ENCODE measurements at places on chromosomes 13 and 19.

DNA sequence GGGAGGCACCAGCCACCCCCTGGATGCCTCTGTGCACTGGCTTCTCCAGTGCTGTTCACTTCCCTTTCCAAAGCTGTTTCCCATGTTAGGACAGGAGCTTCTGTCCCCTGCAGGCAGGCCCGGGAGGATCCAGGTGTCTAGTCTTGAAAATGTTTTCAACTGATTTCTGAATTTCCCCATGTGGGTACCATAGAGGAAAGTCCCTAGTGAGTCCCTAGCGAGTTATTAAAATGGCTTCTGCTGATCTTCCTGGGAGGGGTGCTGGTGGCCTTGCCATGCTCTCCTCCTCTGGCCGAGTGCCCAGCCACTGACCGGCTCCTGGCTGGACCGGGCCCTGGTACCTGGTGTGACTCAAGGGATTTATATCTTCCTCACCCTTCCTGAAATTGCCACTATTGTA, 5.2 kb upstream of the ANKRD10 start:
- no peak for DNase-seq

- DNase-seq = peak; percentile 26
These were observed 192.1 kb upstream of the TSC22D1 start for GRCh38 chr13:44768239-44768638.

GRCh38 chr19:18611327-18612050, 1.2 kb upstream of the TMEM59L start:
- DNase-seq = no peak

DNA sequence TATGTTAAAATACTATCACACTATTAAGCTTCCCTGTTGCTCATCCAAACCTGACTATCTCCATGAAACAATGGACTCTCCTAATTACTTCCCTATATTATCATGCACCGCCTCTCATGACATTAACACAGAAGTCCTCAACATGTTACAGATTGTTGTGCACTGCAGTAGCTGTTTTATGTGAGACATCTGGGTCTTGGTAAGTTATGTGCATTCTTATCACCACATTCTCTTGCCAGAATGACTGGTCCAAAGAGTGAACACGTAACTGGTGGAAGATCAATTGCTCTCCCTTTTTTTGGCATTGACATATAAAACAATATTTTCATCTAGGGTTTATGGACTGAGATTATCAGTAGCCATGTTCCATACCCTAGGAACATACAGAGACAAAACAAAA, 59.4 kb downstream of the POSTN start:
- DNase-seq = no peak

DNA sequence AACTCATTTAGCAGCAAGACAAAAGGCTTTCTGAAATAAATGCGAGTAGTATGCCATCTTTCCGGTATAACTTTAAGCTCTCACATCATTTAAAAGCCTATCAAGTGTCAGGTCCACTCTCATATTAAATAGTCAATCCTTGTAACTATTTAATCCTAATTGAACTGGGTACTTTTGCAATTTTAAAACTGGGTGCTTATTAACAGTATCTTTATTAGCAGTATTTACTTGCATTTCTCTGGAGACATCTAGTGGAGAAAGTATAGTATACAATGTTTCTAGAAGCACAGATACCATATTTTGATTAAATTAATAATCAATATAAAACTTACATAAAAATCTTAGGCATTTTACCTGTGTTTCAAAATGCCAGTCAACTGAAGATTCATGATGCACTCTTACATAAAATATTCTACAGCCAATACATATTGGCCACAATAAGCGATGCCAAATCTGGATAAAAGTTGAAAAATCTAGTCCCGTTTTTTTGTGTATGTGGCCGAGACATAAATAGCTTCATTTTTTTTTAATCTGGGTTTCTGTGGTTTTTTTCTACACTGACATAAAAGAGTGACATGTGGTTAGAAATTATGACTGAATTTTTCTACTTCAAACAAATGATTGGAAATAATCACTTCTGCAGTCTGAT, 4.3 kb upstream of the POSTN start:
- peak; percentile 63 for DNase-seq

DNA sequence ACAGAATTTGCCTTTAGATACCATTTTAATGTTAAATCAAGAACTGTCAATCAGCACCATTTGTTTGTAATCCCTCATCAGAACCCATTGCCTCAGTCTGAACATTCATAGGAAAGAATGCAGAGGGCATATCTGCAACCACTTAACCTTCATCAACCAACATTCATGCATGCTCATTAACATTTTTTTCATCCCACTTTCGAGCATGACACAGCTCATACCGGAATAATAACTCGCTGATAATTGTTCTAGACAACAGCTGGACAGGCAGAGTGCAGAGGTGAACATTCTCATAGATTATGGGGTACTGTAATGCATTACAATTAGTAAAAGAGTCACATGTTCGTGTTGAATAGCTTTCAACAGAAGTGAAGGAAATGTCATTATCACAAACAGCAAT, 216.8 kb downstream of the DIAPH3 start:
- DNase-seq = peak; percentile 9

GRCh38 chr19:55591555-55591954, 7.8 kb downstream of the FIZ1 start:
- DNase-seq = no peak

DNA sequence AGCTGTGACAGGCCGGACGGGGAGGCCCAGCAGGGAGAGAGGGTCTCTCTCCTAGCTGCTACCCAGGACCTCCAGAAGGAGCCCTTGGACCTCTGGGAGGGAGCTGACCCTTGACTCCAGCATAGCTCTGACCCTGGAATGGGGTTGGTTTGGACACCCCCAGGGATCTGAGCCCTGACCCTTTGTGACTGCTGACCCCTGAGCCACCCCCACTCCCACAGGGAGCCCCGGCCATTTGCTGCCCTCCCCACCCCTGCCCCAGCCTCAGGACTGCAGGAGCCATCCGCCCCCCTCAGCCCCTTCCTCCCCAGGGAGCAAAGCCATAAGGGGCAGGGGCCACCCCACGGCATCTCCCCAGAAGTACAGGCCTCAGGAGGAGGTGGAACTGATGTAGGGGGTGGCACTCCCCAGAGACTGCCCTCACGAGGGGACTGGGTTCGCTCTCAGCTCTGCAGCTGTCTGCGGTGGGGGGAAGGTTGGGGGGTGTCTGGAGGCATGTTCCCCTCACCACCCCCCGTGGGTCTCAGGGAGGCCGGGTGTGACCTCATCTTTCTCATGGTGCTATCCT, 7.0 kb downstream of the COX6B2 start:
- no peak for DNase-seq

DNA sequence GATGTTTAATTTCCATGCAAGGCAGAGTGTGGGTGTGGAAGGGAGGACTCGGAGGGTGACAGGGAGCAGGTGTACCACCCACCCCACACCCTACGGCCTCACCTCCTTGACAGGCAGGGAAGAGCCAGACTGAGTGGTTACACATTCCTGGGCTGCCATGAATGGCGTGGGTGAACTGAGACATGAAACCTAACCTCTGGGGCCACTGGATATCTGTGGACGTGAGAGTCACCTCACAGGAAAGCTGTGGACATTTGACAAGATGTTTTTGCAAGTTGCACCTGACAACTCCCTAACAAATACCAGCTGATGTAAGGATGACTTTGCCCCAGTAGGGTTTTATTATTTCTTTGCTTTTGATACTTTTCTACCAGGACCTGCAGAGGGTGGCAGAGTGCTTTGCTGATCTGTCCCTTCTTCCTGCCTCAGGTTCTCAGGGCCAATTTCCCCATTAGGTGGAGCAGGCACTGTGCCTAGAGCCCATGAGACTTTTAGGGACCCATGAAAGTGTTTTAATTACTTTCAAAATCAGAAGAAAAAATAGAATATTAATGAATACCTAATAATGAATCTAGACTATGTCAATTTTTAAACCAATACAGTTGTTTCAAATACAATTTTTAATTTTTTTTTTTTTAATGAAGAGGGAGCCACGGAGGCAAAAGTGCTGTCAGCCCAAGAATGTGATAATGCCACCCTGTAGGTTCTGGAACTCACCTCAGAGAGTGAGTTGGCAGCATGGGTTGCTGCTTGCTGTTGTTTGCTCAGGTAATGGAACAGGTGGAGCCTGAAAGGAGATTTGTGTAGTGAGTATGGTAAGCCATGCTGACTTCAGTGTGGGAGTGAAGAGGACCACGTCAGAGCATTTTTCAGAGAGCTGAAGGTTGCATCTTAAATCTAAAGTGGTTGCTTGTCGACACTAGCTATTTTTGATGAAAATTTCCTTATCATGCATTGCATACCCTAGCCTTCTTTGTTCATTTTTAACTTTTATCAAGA, 58.0 kb upstream of the CYSLTR2 start:
- peak; percentile 85 for DNase-seq

DNA sequence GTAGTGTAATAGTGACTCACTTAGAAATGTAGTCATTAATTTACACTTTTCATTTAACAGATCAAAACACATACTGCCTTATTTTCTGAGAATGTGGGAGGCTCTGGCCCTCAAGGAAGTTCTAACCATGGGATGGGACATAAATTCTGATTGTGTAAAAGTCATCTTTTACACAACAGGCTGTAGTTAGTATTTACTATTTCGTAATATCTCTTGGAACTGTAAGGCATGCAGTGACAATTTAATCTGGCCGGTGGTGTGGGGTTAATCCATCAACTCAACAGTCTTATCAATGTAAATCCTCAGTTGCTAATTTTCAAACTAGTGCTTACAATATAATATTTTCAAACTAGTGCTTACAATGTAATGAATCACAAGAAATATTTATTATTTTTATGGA, 1599.2 kb downstream of the EFNB2 start:
- DNase-seq = no peak

- DNase-seq = no peak
These were observed 54.0 kb upstream of the ATP12A start for GRCh38 chr13:24625870-24626849.

- no peak for DNase-seq
These were observed 4.9 kb upstream of the CERS1 start for GRCh38 chr19:18900700-18901481.

DNA sequence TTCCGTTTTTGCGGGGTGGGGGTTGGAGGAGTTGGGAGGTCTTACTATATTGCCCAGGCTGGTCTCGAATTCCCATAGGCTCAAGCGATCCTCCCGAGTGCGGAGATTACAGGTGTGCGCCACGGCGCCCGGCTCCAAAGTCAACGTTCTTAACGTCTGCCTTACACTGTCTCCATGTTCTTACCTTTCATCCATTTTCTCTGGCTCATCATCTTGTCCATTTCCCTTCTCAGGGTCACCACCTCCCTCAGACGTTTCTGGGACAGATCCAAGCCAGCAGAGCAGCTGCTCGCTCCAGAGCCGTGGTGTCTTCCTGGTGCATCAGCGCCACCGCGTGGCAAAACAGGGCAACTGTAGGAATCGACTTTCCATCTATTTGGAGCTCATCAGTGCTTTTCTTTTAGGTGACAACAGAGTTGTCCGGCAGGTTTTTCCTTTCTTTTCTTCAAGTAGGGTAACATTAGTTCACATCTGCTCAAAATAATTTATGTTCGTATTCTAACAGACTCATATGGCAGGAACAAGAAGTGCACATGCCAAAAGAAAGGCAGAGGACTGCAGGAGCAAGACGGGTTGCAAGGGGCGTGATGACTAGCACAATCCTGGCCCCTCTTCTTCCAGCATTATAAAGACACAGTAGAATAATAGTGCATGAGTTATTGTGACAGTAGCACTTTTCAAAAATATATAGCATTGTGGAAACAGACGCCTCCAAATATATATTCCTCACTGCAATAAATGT, 103.1 kb upstream of the ABCC4 start:
- DNase-seq = peak; percentile 82

DNA sequence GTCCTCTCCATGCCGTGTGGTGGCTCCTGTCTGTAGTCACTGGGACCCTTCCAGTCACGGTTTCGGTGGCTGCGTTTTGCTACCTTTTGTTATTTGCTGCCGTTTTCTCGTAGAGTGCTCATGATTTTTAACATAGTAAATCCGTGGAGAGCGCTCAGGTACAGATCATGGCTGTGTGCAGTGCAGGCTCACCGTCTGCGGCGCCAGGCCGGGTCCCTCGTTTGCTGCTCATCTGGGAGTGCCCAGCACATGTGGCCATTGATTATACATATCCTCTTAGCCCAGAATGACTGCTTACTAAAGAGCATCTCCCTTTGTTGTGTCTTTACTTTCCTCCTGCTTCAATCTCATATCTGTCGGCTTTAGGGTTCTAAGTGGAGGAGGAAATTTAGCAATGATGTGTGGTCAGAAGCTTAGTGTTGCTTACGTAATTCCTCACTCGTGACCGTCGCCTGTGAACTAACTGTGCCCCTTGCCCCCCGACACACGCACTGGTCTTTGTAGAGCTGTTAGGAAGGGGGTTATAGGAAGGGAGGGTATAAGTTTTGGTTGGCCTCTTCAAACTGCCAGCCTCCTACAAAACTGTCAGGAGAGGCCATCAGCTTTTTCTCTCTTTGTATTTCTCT, 31.8 kb downstream of the TFDP1 start:
- peak; percentile 67 for DNase-seq

DNA sequence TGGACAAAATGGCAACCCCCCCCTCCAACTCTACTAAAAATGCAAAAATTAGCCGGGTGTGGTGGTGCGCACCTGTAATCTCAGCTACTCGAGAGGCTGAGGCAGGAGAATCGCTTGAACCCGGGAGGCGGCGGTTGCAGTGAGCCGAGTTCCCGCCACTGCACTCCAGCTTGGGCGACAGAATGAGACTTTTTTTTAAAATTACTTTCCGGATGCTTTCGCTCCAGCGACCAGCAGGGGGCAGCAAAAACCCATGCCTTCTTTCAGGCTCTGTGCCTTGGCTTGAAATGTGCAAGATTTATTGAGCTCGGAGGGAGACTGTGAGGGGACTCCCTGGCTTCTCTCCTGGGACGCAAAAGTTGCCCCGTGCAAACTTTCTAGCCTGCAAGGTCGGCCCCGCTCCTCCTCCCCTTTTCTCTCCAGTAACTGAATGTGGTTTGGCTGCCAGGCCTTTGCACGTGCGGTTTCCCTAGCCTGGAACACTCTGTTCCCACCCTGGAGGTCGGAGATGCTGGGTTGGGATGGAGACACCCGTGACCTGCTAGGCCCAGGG, 61.4 kb upstream of the NFIC start:
- DNase-seq = peak; percentile 76

GRCh38 chr13:111623743-111624505, 303.5 kb downstream of the TEX29 start:
- DNase-seq = no peak

- DNase-seq = no peak
These were observed 18.5 kb upstream of the POP4 start for GRCh38 chr19:29587518-29587986.

DNA sequence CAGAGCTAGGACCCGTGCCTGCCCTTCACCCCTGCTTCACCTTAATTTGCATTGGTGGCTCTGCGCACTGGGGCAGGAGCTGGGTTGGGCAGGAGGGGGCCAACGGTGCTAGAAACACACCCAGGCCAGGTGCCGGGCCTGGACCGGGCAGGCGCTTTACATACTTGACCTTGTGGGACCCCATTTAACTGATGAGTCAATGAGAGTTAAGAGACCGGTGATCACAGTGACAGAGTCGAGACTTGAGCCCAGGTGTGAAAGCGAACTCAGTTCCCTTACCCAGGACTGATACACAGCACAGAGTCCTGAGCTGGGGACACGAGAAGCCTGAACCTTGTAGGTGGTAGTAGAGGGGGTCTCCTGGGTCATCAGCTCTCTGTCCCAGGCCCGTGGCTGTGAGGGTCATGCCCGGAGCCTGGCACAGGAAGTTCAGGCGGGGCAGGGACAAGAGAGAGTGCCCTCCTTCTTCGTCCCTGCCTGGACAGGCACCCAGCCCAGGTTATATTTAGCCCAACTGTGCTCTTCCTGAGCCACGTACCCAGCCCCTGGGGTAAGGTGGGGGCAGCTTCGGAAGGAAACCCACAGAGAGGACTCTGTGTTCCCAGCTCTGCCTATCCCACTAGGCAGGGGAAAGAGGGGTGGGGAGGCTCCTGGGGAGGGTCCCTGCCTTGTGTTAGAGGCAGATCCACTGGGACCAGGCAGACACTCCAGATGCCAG, 1.9 kb downstream of the PRX start:
- no peak for DNase-seq

Data from cardiac fibroblast (primary cell).